ENCODE measurements at places on chromosomes 1 and 21.
A peak's percentile ranks its signal among the peaks of the same experiment; 100 is the strongest.

GRCh38 chr1:71930511-71930910 lies 351.8 kb downstream of the NEGR1 start:
- no peak for DNase-seq

- no peak for DNase-seq
These were observed 52.4 kb upstream of the USP1 start for GRCh38 chr1:62384276-62385005.

DNA sequence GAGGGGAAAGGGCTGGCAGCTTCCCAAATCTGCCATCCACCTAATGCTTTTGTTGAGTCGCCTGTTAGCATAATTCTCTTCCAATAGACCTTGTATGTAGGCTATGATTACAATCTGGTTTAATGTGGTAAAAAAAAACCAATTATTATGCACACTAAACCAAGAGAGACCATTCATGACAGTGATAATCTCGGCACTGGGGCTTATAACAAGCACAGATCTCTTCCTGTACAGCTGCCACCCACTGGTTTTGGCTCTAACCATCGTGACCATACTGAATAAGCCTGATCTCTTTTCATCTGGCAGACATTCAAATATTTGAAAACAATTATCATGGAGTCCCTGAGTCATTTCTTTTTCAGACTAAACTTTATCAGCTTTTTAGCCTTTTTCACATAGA lies 12.0 kb upstream of the SYT14 start:
- DNase-seq, result no peak

DNA sequence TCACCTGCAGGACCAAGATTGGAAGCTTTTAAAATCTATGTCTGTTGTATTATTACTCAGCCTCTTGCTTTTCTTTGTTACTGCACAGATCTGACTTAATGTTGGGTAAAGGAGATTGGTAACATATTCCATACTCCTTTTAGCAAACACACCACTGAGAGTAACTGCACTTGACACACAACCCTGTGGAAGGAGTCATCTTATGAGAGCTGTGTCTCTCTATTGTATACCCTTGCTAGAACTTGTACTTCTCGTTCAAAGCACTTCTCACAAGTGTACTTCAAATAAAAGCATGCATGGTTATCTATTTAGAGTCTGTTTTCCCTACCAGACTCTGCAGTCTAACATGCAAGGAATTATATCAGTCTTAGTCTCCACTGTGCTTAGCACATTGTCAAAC lies 813.4 kb downstream of the ADGRL2 start:
- DNase-seq, result no peak

- no peak for DNase-seq
These were observed 4.1 kb downstream of the L1TD1 start for GRCh38 chr1:62198781-62199125.

DNA sequence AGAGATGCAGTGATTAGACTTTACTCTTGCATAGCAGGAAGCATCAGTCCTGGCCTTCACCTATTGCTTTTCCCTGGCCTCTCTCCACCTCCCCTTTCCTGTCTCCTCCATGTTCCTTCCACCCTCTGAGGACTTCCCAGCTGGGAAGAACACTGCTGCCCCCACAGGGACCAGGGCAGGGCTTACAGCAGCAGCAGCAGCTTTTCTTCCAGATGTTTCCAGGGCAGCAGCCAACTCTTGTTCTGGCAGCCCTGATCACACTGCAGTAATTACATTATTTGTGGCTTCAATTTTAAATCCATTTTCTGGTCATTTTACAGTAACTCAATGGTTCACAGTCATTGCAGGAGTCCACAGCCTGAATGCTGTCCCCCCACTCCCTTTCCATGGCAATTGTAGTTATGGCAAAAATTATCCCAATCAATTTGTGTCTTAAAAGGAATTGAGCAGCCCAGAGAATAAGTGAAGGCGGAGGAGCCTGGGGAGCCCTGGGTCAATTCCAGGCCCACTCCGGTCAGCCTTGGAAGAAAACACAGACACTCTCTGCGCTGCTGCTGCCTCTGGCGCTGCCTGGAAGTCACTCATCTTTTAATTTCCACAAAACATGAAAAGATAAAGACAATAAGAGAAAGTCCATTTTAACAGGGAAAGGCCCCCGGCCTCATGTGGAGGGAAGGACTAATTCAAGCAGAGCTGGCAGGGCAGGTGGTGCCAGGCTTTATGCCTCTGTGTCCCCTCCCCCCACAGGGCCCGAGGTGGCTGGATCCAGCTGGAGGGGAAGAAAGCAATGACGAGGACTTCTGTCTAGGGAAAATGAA lies 148.6 kb downstream of the GRIK3 start:
- no peak for DNase-seq

- no peak for DNase-seq
These were observed 10.2 kb downstream of the MACF1 start for GRCh38 chr1:39214714-39214997.

DNA sequence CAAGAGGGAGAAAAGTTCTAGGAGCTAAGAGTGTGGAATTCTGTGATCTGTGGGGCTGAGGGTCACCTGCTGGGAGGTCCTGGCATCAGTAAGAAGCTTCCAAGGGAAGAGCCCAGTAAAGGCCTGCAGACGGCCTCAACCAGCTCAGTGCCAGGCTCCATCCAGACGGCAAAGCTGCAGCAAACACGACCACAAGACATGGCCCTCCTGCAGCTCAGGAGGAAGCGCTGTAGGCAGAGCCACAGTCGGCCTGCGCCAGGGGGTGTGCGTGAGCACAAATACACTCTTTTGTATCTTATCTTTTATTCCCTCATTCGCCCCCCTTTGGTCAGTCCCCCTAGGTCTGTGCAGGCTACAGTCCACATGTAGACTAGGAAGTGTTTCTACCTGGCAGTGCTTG lies 13.4 kb downstream of the C1orf174 start:
- no peak for DNase-seq

GRCh38 chr1:4395158-4395557 lies 259.3 kb upstream of the AJAP1 start:
- DNase-seq, result no peak

DNA sequence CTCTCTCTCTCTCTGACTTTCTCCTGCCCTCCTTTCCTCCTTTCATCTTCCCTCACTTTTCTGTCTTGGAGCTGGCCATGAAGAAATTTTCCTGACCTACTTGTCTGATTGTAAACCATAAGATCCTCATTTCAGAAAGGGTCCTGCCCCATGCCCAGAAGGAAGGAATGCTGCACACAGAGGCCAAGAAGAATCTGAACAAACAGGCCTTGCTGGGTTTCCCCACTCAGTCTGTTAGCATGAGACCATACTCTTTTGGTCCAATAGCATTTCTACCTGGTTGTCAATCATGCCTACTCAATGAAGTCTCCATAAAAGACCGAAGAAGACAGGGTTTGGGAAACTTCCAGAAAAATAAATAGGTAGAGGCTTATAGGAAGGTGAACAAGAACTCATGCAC lies 128.7 kb downstream of the MAB21L3 start:
- DNase-seq, result no peak

DNA sequence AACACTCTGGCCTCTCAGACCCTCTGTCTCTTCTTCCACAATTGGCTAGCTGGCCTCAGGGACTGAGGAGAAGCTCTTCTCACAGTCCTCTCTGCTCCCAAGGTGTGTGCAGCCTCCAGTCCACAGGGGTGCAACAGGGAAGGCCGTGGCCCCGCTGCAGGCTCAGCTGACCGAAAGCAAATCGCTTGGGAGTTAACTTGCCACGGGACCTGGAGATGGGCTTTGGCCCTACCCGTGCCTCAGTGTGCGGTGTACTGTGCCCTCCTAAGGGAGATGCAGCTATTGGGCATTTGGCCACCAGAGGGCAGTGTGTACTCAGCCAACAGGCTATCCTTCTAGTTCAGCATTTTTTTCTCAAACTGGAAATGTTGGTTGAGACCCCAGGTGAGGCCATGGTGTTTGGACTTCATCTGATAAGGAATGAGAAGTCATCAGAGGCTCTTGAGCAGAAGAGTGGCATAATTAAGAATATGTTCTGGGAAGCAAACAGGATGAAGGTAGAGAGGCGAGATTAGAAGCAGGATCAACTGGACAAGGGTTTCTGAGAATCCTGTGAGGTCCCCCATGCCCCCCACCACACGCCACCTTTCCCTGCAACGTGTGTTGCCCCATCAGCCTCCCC lies 42.5 kb upstream of the TMEM125 start:
- DNase-seq, result peak; percentile 42

DNA sequence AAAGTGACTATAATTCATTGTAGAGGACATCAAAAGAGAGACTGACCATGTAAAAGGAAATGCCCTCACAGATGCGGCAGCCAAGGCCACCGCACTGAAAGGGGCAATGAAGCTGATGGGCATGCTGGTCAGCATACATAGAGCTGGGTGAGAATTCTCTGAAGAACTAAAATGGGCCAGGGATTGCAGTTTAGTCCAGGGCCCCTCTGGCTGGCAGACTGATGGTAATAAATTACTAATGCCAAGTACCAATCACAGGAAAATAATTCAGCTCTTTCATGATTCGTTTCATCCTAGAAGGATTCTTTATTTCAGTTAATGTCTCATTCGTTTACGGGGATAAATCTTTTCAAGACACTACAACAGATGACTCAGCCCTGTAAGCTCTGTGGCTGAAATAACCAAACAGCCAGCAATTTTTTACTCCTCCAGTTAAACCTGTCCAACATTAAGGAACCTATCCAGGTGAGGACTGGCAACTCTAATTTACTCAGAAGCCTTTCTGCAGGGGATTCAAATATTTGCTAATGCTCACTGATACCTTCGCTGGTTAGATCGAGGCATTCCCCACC lies 56.9 kb upstream of the MAP1LC3C start:
- DNase-seq, result no peak

GRCh38 chr1:37189111-37189510 lies 154.8 kb upstream of the GRIK3 start:
- no peak for DNase-seq

DNA sequence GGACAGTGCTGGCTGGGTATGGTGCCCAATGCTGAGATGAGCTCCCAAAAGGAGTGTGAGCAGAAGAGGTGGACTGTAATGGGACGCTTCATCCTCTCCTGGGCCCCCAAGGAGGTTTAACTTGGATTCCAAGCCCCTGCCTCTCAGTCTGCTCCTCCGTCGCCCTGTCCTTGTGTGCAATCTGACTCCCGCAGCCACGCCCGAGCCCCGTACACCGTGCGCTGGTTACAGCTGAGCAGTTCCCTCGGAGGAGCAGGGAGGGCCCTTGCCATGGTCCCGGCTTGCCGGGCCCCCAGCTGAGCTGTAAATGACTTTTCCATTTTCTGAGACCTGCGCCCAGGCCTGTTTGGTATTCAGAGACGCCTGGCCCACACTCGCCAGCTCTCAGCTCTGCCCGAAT lies 53.7 kb downstream of the PAX7 start:
- no peak for DNase-seq

- no peak for DNase-seq
These were observed 30.7 kb downstream of the PPP2R5A start for GRCh38 chr1:212315907-212316306.

- no peak for DNase-seq
These were observed 247.5 kb downstream of the USH2A start for GRCh38 chr1:216175714-216176113.

DNA sequence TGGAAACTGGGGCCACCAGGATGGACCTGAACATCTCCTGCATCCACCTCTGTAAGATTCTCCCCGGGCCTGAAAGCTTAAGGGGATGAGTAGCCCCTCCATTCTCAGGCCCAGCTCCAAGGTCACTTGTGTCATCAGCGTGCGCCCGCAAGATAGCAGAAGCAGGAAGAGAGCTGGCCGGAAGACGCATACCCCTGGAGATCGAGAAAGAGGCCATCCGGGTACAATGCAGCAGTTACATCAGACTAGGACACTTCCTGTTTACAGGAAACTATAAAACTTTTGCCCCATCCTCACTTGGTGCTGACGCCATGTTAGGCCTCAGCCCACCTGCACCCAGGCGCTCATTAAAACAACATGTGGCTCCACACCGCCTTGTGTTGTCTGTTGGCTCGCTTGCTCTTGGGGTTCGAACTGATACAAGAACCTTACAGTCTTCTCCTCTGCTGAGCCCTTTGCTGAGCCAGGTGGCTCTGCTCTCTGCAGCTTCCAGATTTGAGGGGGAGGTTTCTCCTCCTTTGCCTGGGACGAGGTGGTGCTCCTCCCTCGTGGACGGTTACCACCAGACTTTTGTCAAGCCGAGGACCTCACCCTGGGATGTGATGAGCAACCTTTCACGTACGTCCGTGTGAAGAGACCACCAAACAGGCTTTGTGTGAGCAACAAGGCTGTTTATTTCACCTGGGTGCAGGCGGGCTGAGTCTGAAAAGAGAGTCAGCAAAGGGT lies 277.5 kb upstream of the C1orf174 start:
- no peak for DNase-seq

- no peak for DNase-seq
These were observed 687 bp downstream of the PRKAB2 start for GRCh38 chr1:147171399-147172167.

DNA sequence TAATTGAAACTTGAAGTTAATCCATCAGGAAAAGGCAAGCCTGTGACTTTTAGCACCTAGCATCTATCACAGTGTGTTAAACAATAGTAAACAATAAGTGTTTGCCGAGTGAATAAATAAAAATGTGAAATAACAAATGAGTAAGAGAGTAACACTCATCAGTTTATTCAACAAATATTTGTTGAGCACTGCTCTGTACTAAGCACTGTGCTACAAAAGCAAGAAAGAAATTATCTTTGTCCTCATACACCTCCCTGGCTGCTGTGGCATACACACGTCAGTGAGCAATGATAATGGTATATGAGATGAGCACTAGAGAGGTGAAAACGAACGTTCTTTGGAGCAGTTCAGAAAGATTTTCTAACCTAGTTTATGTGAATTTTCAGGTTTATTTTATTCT lies 295.0 kb upstream of the LRRC7 start:
- no peak for DNase-seq

DNA sequence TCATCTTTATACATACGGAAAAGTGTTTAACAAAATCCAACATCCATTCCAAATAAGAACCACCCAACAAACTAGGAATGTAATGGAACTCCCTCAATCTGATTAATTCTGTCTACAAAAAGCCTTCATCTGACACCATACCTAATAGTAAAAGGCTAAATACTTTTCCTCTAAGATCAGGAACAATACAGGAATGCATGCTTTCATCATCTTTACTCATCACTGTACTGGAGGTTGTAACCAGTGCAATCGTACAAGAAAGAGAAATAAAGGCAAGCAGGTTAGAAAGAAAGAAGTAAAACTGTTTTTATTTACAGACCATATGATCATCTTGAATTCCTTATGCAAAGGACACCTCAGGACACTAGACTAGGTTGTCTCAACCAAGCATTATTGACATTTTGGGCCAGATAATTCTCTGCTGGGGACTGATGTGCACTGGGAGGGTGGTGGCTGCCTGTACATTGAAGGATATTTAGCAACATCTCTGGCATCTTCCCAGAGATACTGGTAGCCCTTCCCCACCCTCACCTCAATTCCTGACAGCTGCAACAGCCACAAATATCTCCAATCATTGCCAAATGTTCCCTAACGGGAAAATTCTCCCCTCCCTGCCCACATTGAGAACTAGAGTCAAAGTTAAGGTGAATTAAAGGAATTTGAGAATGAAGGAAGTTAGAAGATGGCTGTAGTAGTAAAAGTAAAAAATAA lies 30.6 kb upstream of the INSL5 start:
- no peak for DNase-seq

DNA sequence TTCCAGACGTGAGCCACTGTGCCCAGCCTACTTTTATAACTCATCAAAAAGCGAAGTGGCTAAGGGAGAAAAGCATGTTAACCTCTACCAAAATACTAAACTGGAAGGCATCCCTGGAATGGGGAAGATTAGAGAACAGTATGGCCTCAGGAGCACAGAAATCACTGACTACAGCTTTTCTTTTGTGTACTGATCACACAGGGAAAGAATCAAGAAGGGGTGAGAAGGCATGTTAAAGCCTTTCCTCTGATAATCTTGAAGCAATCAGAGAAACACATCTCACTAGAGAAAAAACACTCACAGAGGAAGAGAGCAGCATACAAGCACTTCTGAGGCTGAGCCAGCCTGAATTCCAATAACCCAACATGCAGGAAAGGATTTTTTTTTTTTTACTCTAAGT lies 10.7 kb downstream of the PCAT6 start:
- no peak for DNase-seq

Data from stimulated activated CD8-positive, alpha-beta memory T cell treated with anti-CD3 and anti-CD28 coated beads, Interleukin-15, amount 100 ng/mL, for 4 hours (primary cell).